ENCODE measurements at places on chromosomes 13 and 19. TPM values are rescaled to one million over a fixed set of nuclear protein-coding genes. Genes with fewer than 3 reads are reported as not detected.

The LMTK3 gene
- 2.5 TPM for total RNA-seq

The ZNF582 gene
- total RNA-seq: 1.9 TPM

DNA sequence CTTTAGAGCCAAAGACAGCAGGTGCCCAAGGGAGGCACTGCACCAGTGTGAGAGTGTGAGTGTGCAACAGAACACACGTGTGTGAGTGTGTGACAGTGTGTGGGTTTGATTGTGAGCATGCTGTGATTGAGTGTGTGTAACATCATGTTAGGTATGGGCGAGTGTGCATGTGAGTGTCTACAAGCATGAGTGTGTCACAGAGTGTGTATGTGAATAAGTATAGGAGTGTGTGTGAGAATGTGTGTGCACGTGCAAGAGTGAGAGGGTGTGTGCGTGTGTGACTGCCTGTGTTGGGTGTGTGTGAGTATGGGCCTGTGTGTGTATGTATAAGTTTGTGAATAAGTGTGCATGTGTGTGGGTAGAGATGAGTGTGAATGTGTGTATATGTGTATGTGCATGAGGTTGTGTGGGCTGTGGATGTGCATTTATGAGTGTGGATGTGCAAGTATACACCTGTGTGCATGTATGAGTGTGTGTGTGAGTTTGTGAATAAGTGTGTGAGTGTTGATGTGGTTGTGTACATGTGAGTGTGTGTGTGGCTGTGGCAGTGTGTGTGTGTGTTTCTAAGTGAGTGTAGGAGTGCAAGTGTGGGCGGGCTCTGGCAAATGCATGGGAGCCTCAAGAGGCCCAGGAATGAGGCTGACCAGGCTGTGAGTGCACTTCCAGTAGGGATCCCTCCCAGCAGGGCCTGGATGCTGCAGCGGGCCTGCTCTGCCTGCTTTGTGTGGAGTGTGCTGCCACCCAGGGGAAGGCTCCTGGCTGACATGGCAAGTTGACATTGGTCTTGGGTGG is 198.4 kb downstream of the COL4A1 start:
- H3K4me3 ChIP-seq: no peak overlapping the region
- no peaks in the 10 kb centered on the region for H3K27me3 ChIP-seq
- no peaks in the 10 kb centered on the region for H3K36me3 ChIP-seq
- DNase-seq: peak; percentile 74
- no peaks in the 10 kb centered on the region for H3K4me1 ChIP-seq

DNA sequence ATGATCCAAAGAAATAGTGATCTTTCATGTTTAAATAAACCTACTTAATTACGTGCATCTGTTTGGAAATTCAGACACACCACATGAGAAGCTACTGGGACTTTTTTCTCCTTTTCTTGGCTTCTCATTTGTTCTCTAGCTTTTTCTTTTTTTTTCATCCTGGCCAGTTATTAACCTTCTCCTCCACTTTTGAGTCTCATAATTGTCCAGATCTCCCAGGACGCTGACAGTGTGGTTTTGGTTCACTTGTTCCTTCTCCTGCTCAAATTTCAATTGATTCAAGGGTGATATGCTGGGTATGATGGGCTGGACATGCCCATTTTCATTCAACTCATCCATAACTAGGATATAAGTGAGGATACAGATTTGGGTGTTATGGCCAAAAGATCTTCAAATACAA is 152.3 kb downstream of the TM9SF2 start:
- no peak for DNase-seq
- no peaks in the 10 kb centered on the region for H3K36me3 ChIP-seq
- no peaks in the 10 kb centered on the region for H3K4me1 ChIP-seq
- no peak overlapping the region for H3K4me3 ChIP-seq
- no peak overlapping the region for H3K27ac ChIP-seq

GRCh38 chr13:32211813-32212212 is 103.3 kb downstream of the ZAR1L start:
- no peaks in the 10 kb centered on the region for H3K4me1 ChIP-seq
- no peak overlapping the region for H3K4me3 ChIP-seq
- no peak for DNase-seq
- H3K27me3 ChIP-seq: no peaks in the 10 kb centered on the region
- peaks cover 57% of the 10 kb centered on the region for H3K36me3 ChIP-seq
- H3K27ac ChIP-seq: no peak overlapping the region

- H3K4me3 ChIP-seq: no peak overlapping the region
- H3K4me1 ChIP-seq: no peaks in the 10 kb centered on the region
- peak; percentile 4 for DNase-seq
- H3K36me3 ChIP-seq: no peaks in the 10 kb centered on the region
These were observed 313.8 kb upstream of the SPRY2 start for GRCh38 chr13:80654638-80655249.
